Stimulated activated CD4-positive, alpha-beta T cell treated with anti-CD3 and anti-CD28 coated beads, Interleukin-1b, Interleukin-23, amount 100 ng/mL, for 1 hour (primary cell): ENCODE measurements at places on chromosomes 2 and 18.
A peak's percentile ranks its signal among the peaks of the same experiment; 100 is the strongest.

DNA sequence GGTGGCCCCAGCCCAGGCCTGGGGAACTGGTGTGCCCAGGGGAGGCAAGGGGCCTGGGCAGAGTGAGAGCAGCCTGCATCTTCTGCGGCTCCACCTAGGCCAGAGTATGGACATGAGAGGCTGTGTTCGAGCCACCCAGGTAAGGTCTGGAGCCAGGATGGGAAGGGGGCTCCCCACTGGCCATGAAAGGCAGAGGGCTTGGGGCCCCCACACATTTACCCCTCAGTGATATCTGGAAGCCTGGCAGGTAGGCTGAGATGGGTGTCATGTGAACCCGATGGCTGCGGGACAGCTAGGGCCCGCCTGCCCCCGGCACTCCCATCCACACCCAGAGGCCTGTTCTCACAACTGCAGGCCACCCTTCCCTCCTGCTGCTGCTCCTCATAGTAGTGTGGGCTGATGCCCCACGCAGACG lies 13.2 kb downstream of the ADRA2B start:
- no peak for DNase-seq

- no peak for DNase-seq
These were observed 278.8 kb upstream of the SESTD1 start for GRCh38 chr2:179543361-179543901.

- DNase-seq, result no peak
These were observed 87.7 kb downstream of the DSEL start for GRCh38 chr18:67428805-67429204.

GRCh38 chr18:61572084-61572655 lies 238.9 kb downstream of the CDH20 start:
- DNase-seq, result no peak

DNA sequence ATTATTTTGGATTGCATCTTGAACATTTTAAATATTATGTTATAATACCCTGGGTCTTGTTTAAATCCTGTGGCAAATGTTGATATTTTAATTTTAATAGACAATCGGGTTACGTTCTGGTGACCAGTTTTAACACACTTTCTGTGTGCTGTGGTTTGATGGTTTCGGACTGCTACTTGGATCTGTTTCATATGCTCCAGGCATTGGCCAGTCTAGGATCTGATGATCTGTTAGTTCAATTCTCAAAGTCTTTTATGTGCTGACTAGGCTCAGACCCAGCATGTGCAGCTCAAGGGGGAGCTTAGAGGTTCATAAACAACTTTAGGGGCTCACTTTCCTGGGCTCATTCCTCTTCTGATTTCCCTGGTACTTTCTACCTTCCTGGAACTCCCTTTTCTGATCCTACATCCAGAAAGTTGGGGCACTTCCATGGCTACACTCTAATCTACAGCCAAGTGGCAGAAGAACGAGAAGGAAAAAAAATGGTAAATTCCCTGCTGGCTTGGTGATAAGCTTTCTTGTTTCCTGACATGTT lies 5.0 kb upstream of the ZBTB14 start:
- no peak for DNase-seq

DNA sequence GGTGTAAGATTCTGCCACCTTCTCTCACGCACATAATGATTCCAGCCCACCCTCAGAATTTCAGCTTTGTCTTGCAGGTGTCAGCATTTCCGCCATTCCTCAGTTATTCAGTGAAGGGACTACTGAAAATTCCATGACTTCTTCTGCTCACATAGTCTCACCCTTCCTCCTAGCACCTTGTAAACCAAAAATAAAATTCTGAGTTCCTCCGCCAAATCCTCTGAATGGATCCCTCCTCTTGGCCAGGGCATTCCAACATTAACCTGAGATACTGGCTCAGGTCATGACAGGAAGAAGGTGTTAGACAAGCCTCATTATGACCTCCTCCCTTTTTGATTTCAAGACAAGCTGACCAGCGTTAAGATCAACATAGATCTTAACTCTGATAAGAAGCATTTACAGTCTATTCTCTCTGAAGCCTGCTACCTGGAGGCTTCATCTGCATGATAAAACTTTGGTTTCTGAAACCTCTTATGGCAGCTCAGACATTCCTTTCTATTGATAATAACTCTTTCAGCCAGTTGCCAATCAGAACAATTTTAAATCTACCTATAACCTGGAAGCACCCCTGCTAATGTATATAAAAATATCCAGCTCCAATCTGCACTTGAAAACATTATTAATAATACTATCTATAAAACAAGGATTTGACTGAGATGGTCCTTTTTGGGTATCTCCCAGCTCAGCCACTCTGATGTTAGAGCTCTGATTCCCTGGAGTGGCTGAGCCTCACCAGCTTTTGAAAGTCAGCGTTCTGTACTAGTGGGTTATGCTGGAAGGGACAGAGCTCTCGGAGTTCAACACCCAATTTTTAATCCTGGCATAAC lies 136.4 kb upstream of the APCDD1 start:
- DNase-seq, result no peak

- peak; percentile 46 for DNase-seq
These were observed 261.0 kb upstream of the CXCR4 start for GRCh38 chr2:136378712-136379595.

DNA sequence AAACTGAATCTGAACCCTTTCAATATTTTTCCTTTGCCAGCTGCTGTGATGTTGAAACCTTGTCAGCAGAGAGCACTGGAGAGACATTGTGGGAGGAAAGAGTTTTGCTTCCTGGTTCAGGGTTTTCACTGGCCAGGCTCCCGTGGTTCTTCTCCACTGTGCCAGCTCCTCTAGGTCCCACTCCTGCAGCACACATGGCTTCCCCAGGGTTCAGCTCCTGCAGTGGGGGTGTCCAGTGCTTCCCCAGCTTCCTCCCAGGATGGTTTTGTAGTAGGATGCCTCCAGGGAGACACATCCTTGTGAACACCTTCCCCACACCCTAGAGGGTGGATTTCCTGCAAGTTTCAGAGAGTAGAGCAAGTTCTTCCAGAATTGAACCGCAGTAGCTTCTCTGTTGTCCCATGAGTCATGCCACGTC lies 24.0 kb upstream of the SULT1C3 start:
- DNase-seq, result no peak

- no peak for DNase-seq
These were observed 27.1 kb upstream of the TFPI start for GRCh38 chr2:187581125-187581896.

- DNase-seq, result no peak
These were observed 150.4 kb downstream of the ZFP36L2 start for GRCh38 chr2:43075811-43076585.

DNA sequence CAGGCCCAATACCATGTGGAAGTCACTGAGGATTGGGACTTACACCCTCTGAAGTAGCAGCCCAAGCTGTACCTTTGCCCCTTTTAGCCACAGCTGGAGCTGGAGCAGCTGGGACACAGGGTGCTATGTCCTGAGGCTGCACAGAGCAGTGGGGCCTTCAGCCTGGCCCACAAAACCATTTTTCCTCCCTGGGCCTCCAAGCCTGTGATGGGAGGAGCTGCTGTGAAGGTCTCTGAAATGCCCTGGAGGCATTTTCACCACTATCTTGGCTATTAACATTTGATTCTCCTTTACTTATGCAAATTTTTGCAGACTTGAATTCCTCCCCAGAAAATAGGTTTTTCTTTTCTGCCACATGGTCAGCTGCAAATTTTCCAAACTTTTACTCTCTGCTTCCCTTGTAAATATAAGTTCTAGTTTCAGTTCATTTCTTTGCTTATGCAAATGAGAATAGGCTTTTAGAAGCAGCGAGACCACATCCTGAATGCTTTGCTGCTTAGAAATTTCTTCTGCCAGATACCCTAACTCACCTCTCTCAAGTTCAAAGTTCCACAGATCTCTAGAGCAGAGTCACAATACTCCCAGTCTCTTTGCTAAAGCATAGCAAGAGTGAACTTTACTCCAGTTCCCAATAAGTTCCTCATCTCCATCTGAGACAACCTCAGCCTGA lies 213.8 kb upstream of the MGAT5 start:
- DNase-seq, result no peak

GRCh38 chr2:26300234-26300925 lies 45.6 kb upstream of the SELENOI start:
- DNase-seq, result no peak

DNA sequence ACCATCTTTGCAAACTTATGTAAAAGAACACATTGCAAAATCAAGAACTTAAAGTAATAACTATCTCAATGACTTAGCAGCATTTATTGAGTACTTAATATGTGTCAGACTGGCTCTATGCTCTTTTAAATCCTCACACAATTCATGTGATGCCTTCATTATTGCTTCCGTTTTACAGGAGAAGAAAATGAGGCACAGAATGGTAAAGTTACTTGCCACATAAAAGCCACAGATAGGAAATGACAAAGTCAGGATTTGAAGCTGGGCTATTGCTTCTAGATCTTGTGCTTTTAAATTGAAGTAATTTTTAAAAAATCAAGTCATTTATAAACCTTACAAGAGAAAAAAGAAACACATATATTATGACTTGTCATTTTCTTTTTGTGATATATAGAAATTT lies 174.2 kb downstream of the WDR7 start:
- no peak for DNase-seq

- DNase-seq, result no peak
These were observed 154.1 kb upstream of the ZNF804A start for GRCh38 chr2:184444217-184444616.

- peak; percentile 46 for DNase-seq
These were observed 5.6 kb upstream of the IMP4 start for GRCh38 chr2:130336877-130337734.

DNA sequence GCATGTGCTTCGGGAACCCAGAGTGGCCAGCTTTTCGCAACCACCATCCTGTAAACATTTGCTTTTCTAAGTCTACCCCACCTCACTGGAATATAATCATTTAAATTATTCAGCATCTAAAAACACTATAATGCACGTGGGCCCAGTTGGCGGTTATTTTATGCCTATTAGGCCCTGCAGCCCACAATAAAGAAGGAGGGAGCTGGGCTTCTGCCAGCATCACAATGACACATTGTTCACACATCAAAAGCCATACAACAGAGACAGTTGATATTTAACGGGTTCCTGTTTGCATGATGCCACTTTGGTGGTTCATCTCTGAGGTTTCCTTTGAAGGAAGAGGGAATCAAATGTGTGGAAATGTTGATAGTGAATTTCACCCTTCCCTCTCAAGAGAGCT lies 916.0 kb upstream of the CELF4 start:
- DNase-seq, result no peak

GRCh38 chr2:47076586-47077441 lies 78.3 kb downstream of the STPG4 start:
- no peak for DNase-seq

DNA sequence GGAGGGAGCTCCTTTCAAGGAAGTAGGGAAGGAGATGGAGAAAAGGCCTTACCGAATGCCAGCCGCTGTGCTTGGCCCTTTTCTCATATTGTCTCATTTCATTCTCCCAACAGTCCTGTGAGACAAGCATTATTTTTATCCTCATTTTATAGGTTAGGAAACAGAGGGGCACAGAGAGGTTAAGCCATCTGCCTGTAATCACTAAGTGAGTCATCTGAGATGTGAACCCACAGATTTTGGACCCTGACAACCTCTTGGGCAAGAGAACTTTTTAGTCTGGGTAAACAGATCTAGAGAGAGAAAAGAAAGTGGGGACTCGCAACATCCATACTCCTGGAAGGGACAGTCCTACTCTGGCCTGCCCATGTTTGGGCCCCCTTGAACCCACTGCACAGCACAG lies 91.7 kb upstream of the LCLAT1 start:
- no peak for DNase-seq

DNA sequence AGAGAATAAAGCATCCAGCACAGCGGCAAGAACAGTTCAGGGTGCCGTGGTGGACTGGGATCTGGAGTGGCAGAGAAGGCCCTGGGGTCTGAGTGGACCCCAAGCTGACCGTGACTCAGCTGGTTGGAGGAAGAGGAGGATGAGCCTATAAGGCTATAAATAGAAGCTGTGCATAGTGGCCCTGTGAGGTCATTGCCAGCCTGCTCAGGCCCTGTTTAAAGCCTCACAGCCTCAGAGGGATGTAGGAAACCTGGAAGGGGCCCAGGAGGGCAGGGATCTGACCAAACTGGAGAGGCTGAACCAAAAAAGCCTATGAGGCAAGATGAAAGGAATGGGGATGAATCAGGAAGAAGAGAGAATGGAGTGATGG lies 11.3 kb upstream of the DES start:
- no peak for DNase-seq

DNA sequence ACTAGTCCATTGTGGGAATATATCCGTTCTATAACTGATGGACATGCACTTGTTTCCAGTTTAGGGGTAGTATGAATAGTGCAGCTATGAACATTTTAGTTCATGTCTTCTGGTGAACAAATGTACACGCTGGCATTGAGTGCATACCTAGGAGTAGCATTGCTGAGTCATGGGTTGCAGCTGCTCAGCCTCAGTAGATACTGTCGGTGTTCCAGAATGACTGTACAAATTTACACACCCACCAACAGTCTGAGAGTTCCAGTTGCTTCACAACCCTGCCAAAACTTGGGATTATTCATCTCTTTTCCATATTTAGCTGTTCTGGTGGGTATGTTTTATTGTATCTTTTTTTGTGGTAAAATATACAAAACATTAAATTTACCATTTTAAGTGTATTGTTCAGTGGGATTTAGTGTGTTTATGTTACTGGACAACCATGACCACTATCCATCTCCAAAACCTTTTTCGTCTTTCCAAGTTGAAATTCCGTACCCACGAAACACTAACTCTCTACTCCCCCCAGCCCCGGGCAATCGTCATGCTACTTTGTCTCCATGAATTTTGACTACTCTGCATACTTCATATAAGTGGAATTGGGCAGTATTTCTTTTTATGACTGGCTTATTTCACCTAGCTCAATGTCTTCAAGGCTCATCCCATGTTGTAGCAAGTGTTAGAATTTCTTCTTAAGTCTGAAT lies 281.0 kb downstream of the PRKCE start:
- DNase-seq, result no peak

DNA sequence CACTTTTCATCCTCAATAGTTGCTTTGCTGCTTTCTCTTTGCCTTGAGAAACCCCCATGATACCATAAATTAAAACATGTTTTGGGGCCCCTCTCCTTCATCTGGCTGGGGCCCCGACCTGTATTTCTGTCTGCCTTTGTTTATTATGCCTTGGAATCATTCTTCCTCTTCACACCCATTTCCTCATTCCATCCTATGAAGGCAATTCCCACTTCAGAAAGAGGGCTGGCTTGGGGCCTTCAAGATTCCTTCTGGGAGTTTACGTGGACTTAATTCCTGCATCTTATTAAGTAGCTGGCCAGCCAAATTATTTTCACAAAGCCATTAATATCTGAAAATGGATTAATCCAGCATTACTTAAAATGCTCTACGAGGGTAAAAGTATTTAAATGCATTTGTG lies 6.8 kb upstream of the LRRTM1 start:
- DNase-seq, result no peak

GRCh38 chr2:161100211-161100895 lies 59.9 kb upstream of the TANK start:
- no peak for DNase-seq

- no peak for DNase-seq
These were observed 197.4 kb downstream of the SH3BP4 start for GRCh38 chr2:235149240-235149659.

DNA sequence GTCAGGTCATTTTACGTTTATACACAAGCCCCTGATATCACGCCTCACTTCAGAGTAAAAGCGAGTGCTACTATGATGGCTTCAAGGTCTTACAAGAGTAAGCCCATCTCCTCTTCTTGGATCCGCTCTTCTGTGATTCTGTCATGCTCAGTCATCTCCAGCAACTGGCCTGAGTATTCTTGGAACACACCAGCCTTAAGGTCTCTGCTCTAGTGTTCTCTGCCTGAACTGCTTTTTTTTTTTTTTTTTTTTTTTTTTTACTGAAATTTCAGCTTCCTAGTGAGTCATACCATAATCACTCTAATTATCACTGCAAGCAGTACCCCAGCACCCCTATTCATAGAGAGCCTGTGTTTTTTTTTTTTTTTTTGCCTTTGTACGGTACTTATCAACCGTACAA lies 1228.9 kb downstream of the CNTNAP5 start:
- no peak for DNase-seq

GRCh38 chr18:11851806-11852337 lies 659 bp downstream of the CHMP1B start:
- DNase-seq, result no peak
